Vagina (tissue), 2 donors: ENCODE measurements at places on chromosomes 11 and 22.

- no peak for DNase-seq
These were observed 375.1 kb downstream of the BUD13 start for GRCh38 chr11:116397602-116398084.

DNA sequence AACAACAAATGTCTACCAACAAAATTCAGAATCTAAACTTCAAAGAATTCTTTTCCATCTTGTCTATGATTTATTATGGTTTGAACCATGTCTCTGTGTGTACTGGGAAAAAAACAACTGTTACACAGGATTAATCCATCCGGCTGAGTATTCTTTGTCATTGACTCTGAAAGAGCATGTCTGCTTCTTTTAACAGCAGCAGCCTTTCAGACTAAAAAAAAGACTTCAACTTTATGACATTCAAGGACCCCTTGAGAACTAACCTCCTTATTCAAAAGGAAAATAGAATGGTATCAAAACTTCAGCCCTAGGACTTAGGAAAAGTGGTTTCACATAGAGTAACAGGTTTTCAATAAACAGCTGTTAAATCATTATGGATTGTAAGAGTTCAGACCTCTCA, 79.9 kb downstream of the MRTFA start:
- no peak for DNase-seq

- no peak for DNase-seq
These were observed 340.7 kb downstream of the MIAT start for GRCh38 chr22:26998129-26998528.

DNA sequence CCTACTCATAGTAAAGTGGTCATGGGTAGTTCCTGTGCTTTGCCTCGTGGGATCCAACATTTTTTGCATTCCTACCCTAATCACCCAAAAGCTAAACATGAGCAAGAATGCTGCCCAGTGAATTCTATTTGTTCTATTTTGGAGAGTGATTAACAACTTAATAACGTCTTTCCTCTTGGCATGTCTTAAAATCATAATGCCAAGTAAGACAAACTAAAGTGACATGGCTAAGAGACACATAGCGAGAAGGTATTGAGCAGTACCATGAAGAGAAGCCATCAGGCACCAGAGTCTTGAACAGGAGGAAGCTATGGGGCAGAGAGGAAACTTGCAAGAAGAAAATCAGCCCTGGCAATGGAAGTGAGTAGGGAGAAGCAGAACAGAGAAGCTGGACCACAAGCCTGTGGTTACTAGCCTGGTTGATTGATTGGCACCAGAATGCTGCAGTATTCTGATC, 32.0 kb downstream of the EXPH5 start:
- DNase-seq = no peak

DNA sequence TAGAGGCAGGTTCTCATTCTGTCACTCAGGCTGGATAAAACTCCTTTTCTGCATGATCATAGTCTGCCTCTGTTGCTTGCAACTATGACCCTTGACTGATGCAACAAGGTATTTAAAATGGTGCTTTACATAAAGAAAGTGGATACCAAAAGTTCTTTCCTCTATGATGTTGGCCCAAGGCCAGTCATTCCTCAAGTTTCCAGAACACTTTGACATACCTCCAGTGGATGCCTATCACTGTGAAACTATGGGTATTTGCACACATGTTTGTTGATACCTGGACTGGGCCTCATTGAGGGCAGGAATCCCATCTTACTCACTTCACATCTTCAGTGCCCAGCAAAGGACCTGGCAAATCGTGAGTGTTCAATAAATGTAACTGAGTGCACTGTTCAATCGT, 159.0 kb upstream of the ZC3H12C start:
- DNase-seq = no peak

- no peak for DNase-seq
These were observed 6.7 kb downstream of the ACP2 start for GRCh38 chr11:47241841-47242301.

DNA sequence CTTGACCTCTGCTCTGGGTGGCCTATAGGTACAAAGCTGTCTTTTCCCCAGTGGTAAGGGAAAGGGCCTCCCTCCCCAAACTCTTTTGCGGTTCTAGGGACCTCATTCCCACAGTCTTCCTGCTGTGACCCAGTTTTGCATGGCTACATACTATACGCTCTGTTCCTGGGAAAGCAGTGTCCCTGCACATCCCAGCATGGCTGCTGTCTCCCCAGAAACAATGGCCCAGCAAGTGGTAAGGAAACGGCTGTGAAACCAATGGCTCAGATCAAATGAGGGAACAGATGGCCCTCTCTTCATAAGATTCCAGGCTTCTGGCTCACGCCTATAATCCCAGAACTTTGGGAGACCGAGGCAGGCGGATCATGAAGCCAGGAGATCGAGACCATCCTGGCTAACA, 41.1 kb downstream of the RPL27A start:
- no peak for DNase-seq

DNA sequence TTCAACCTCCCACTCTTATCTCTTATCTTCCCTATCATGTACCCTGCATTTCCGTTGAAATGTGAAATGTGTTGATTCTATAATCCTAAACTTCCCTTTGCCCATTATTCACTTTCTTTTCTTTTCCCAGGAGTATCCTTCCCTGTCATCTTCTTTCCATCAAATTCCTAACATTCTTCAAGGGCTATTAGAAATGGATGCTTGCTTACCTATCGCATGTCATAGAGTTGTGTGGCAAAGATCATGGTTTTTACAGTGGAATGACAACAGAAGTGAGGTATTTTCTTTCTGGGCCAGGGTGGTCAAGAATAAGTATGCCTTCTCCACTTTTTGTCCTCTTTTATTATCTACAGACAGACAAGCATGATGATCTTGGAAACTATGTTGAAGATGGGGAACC, 124.4 kb upstream of the SLC5A12 start:
- no peak for DNase-seq

DNA sequence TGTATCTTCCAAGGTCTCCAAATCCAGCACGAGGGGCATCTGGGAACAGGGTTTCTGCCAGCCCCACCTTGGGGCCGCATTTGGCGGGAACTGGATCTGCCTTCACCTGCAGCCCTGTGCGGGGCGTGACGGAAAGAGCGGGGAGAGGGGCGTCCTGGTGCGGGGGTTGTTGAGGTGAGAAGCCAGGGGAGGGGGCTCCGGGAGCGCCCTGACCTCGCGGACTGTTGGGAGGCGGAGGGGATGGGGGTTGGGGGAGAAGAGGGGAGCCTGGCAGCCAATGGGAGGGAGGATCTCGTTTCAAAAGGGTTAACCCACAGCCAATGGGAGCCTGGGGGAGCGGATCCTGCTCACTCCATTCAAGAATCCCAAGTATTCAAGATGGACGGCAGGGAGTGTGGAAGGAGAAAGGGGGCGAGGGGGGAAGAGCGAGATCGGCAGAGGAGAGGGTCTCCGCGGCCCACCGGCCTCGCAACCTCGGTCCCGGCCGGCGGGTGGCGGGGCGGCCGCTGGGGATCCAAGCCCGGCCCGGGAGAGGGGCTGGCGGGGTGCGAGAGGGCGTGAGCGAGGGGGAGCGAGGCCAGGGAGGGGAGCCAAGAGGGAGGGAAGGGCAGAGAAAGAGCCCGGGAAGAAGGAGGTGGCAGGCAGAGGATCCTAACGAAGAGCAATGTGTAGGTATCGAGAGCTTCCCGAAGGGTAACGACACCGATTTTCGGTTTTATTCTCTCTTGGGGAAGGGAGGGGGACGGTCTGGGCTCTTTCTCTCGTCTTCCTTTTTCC, 11.5 kb downstream of the YPEL4 start:
- DNase-seq = no peak

GRCh38 chr11:70734911-70735310, 336.6 kb downstream of the CTTN start:
- DNase-seq = no peak

DNA sequence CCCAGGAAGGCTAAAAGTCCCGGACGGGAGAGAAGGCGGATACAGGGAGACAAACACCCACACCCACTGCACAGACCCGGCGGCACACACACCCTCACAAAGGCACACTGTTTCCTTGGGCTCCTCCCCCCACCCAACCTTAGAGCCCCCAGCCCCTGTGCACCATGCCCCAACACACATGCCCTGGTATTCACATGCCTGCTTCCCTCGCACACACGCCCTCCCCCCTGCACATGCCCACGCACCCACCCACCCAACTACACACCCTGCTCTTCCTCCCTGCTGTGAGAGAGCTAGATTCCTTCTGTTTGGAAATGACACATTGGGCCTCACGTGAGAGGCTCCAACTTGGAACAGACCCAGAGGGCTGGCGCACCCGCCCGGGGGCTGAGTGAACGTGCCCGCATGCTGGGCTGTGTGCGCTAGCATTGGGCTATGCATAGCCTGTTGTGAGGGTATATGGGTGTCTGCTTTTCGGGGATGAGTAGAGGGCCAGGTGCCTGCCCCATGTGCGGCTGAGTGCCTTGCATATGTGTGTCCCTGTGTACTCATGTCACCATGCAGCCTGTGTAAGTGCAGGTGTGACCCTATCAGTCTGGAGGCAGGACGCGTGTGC, 518 bp upstream of the CHRM1 start:
- no peak for DNase-seq

DNA sequence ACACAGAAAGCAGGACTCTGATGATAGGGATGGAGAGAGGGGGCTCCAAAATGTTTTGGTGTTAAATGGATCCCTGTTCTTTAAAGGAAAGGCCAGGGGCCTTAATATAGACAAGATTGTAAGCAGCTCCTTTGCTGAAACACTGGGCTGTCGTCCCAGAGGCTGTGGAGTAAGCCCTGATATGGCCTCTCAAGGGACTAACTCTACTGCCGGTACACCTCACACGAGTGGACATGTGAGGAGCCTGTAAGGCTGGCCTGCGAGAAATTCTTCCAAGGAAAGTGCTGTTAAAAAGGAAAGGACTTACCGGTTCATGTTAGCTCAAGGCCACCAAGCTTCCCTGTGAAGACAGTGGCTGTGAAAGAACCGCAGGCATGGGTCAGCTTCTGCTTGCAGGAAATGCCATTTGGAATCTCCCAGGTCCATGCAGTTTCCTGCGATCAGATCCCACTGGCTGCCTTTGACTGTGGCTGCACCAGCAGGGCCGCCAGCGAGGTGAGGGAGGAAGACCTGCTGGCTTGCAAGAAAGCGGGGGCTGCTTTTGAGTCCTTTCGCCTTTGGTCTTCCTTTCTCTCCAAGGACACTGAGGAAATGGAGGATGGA, 106.6 kb downstream of the PRR5L start:
- DNase-seq = no peak

DNA sequence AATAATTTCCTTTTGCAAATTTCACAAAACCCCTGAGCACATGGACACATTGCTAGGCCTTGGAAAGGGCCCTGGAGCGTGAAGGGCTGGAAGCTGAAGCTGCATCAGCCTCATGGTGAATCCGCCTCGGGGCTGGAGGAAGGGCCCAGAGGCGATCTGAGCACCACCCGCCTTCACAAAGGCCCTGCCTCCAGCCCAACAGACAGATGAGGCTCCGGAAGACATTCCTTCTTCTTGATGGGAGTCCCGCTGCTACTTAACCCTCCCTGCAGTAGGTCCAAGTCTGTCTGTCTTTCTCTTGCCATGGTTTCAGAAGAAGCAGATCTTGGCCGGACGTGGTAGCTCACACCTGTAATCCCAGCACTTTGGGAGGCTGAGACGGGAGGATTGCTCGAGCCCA, 16.5 kb downstream of the ARRB1 start:
- DNase-seq = no peak

DNA sequence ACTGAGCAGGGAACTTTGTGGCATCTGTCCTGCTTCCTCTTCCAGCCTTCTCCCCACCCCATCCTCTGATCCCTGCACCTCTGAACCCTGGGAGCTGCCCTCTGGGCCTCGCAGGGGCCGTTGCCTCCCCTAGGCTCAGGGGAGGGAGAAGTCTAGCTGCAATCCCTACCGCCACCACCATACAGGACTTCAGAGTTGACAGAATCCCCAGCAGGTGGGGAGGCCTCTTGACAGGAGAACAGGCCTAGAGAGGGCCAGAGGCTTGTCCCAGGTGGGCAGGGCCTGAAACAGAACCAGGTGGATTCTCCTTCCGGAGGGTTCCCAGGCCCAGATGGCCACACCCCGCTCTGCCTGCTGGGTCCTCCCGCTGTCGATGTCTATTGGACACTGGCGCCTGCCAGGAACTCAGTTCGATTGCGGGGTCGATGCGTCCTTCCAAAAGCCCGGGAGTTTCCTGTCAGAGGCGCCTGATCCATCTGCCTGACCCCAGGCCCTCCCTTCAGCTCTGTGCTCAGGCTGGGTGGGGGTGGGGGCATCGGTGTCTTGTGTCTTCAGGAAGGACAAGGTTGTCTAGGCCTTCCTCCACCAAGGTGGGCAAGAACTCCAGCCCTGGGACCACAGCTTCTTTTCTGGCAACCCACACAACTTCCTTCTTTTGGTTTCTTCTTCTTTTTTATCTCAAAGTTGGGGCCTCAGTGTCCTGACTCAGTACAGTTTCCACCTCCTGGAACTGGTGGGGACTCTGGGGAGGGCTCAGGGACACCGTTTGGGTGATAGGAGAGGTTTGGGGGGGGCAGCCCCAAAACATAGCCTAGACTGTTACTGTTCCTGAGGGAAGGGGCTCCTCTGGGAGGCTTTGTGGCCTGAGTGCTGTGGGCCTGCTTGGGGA, 6.4 kb downstream of the STARD10 start:
- DNase-seq = no peak

GRCh38 chr11:66956689-66957290, 1.4 kb downstream of the PC start:
- DNase-seq = no peak

DNA sequence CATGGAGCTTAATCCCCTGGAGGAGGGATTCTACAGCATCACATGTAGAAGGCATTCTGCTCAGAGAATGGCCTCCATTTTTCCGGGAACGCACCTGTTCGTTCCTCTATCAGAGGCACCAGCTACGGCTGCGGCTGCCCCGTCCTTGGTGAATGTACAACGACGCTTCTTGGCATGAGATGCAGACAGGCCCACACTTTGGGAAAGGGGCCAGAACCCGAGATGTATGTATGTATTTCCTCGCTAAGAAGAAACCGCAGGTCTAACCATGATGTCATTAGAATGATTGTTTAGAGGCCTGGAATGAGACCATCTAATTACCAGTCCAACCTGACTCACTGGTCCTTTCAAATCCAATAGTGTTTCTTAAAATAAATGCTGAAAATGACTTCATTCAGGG, 1293.4 kb downstream of the TBC1D22A start:
- DNase-seq = no peak

DNA sequence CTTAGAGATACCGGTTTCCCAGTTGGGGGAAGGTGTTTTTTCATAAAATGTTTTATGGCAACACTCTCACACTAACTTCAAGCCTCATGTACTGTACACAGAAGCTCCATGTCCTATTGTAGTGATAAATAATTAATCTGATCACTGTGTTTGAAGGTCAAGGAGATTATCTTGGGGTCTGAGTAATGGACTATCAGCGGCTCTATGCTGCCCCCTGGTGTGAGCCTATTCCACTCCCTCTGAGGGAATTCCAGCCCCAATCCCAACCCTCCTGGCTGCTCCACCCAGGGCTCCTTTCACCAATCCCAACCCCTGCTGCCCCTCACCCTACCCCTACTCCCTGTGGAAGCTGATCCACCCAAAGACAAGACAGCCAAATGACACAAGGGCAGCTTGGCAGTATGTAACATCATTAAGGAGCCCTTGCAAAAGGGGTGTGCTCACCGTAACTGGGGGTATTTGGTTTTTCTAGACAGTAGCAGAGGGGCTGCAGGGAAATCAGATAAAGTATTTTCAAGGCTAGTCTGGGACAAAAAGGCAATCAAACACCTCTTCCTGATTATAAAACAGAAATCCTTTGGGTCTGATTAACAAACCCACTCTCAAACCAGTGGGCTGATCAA, 22.3 kb downstream of the HPS4 start:
- no peak for DNase-seq

GRCh38 chr11:36395978-36396736, 100.1 kb downstream of the PRR5L start:
- no peak for DNase-seq
